ENCODE measurements at places on chromosomes 2 and 18.
A peak's percentile ranks its signal among the peaks of the same experiment; 100 is the strongest.

GRCh38 chr2:118061135-118061955 lies 26.9 kb upstream of the INSIG2 start:
- DNase-seq: no peak

- peak; percentile 14 for DNase-seq
Measured at GRCh38 chr2:213238753-213239495, 45.3 kb upstream of the SPAG16 start.

DNA sequence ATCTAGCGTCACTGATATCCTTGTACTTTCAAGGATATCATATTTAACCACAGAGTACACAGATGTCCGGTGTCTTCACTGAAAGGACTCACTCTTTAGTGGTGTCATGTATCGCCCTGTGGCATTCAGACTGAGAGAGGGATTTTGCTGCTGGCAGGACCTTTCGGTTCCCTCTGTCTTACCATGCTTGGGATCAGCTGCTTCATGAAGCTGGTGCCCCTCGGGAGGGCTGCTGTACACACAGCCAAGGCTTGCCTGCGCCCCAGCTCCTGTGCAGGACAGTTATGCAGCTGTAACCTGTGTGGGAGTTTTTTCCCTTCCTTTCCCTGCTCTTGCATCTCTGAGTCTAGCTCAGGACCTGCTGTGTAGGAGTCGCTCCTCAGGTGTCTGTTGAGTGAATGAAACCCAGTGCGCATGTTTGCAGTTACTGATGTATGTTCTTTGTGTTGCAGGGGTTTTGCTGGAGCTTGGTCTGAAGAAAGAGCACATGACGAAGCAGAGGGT lies 64.4 kb downstream of the GREB1 start:
- DNase-seq: no peak

DNA sequence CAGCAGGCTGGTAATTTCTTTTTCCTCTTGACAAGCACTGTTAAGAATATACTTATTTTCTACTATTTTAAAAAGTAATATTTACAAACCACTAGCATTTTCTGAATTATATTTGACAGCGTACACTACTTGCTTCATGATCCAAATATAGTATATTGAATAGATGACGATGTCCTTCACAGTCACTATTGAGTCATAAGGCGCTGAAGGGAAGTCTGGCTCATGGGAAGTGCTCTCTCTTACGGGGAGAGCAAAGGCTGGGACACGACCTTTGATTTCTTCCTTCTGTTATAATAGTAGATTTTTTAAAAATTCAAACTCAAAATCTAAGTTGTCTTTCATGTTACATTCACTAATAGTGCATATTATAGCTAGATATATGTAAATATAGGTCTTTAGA lies 357.1 kb downstream of the SOCS6 start:
- DNase-seq: no peak

DNA sequence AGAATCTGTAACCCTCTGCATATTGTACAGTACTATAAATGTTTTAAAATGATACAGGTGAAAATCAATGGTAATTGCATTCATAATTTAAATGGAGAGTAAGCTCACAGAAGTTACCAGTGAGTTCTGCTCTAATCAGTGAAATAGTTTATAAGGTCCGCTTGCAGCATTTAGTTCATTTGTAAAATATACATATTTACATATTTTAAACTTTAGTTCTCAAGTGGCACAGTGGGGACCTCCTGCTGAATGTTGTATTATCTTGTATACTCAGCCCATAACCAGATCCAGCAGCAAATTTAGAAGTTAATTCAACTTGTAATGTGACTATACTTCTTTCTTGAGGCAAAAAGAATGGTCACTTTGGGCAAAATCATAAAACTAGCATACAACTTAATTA lies 41.7 kb upstream of the TBR1 start:
- DNase-seq: no peak

DNA sequence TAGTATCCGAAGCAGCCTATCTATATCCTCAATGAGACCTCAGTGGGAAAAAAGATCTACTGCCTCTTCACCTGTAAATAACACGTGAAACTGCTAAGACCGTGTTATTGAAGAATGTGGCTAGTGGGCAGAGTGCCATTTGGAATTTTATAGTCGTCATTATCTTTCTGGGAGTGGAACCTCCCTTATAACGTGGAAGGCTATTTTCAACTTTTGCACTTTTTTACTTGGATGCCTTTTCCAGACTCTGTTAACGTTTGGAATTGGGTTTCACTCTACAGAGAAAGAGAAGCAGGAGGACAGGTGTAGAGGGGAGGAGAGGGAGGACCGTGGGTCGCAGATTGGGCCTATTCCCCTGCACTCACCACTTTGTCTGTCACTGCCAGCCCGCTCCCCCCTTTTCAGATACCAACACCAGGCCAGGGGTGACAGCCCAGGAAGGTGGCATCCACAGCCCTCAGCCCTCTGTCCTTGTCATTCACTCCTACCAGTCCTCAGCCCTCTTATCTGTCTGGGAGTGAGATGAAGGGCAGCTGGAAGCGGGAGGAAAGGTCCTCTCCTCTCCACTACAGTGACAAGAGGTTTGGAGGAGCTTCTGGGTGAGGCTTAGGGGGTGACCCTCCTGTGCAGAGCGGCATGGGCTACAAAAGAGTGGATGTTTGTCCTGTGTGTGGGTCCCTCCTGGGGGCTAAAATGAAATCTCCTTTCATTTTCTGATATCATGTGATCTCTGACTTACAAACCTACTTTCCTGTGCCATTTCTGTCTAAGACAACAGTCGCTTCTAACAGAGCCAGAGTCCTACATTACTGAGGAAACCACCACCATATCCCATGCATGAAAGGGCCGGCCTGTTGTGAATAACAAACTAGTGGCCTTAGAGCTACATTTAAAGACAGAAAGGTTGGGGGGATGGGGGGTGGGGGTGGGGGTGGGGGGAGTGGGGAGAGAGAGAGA lies 23.9 kb upstream of the CEP68 start:
- DNase-seq: no peak

DNA sequence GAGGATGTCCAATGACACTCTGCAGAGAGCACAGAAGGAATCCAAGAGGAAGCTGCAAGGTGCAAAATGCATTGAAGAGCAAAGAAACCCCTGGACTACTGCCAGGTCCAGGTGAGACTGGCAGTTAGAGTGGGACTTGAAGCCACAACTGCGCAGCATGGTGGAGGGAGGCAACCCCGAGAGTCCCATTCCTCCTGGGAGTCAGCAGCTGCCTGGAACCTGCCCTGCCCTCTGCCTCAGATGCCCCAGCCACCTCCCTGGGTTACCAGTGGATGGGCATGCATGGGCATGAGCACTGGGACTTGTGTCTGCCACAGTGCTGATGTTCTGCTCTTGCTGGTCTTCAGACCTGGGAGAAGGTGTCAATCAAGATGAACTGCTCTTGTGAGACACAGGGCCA lies 43.2 kb downstream of the ANKMY1 start:
- no peak for DNase-seq

DNA sequence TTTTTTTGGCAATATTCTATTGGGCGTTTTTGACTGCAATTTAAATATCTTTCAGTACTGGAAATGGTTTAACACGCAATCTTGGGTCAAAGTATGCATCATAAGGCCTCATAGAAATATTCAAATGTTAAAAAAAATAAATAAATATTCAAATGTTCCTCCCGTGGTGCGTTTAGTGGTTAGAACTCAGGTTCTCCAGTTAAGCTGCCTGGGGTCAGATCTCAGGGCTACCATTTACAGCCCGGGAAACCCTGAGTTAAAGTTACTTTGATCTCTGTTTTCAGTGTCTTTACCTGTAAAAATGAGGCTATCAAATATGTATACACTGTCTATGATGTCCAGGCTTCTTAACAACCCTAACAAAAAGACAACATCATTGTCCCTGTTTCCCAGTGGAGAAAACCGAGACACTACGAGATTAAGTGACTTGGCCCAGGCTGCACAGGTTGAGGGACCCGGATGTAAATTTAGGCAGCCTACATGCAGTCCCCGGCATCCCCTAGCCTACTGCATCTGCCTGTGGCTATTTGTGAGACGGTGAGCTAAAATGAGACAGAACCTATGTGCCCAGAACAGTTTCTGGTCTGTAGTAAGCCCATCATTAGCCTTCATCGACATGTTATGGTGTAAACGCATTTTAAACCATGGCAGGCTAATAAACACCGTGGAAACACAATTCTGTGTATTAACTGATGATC lies 1.7 kb downstream of the FHL2 start:
- DNase-seq: no peak

GRCh38 chr2:180601016-180601415 lies 379.4 kb upstream of the UBE2E3 start:
- no peak for DNase-seq

GRCh38 chr18:2027016-2027415 lies 544.3 kb downstream of the METTL4 start:
- DNase-seq: no peak

DNA sequence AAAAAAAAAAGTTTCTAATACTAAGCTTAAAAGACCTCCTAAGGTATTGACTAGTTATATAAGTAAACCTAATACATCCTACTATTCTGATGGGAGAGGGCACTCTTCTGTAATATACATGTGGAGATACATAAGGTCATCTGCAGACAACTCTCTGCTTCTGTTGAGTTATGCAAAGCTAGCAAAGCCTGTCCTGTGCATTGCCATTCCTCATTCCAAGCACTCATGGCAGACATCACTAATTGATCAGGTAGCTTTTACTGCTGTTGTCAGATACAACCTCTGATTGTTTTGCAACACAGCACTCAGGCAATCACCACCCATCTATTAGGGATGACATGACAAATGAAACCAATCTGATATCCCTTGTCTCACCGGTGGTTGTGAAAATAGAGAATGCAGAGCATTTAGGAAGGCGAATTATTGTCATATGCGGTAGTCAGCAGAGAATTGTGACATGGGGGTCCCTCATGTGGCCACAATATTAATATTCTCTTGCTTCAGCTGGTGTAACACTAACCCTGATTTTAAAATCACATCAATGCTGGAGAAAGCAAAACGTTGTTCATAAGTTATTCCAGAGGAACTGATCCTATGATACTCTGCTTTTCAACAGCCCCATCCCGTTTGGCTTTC lies 416.5 kb upstream of the GYPC start:
- no peak for DNase-seq

GRCh38 chr18:48621240-48621639 lies 82.4 kb downstream of the CTIF start:
- DNase-seq: peak; percentile 38

GRCh38 chr2:236888794-236889780 lies 196.6 kb upstream of the COPS8 start:
- no peak for DNase-seq

- no peak for DNase-seq
Measured at GRCh38 chr2:36750101-36750500, 53.6 kb downstream of the VIT start.

- peak; percentile 24 for DNase-seq
Measured at GRCh38 chr2:66573821-66574233, 138.9 kb downstream of the MEIS1 start.

- no peak for DNase-seq
Measured at GRCh38 chr2:68784915-68785314, 50.3 kb downstream of the ARHGAP25 start.

DNA sequence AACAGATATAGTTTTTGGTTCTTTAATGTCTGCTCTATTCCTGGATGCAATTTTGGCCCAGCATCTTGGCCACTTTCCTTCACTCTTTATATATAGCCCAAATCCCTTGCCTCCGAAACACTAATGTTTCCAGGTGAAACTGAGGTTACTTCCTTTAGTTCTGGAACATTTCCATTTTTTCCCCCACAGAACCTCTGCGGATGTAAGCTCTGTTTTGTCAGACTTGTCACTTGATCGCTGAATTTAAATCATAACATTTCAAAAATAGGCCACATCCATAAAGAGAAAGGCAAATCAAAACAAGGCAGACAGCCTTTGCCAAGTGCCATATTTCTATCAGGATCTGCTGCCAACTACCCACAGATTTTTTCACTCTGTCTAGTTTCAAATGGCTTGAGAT lies 115.1 kb downstream of the ANKRD44 start:
- no peak for DNase-seq

DNA sequence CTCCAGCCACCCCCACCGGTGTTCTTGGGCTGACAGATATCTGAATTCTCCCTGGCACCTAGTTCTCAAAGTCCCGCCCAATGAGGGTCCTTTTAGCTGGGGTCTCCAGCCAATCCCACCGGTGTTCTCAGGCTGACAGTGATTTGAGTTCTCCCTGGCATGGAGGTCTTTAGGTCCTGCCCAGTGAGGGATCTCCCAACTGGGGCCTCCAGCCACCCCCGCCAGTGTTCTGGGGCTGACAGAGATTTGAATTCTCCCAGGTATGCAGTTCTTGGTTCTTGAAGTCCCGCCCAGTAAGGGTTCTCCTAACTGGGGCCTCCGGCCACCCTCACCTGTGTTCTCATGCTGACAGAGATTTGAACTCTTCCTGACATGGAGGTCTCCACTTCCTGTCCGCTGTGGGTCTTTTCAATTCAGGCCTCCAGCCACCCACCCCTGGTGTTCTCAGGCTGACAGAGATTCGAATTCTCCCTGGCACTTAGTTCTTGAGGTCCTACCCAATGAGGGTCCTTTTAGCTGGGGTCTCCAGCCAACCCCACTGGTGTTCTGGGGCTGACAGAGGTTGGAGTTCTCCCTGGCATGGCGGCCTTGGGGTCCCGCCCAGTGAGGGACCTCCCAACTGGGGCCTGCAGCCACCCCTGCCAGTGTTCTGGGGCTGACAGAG lies 154.6 kb downstream of the ANKRD36 start:
- peak; percentile 3 for DNase-seq

GRCh38 chr2:17416884-17417391 lies 101.3 kb downstream of the RAD51AP2 start:
- DNase-seq: no peak

GRCh38 chr2:41922177-41922576 lies 125.6 kb upstream of the PKDCC start:
- no peak for DNase-seq

DNA sequence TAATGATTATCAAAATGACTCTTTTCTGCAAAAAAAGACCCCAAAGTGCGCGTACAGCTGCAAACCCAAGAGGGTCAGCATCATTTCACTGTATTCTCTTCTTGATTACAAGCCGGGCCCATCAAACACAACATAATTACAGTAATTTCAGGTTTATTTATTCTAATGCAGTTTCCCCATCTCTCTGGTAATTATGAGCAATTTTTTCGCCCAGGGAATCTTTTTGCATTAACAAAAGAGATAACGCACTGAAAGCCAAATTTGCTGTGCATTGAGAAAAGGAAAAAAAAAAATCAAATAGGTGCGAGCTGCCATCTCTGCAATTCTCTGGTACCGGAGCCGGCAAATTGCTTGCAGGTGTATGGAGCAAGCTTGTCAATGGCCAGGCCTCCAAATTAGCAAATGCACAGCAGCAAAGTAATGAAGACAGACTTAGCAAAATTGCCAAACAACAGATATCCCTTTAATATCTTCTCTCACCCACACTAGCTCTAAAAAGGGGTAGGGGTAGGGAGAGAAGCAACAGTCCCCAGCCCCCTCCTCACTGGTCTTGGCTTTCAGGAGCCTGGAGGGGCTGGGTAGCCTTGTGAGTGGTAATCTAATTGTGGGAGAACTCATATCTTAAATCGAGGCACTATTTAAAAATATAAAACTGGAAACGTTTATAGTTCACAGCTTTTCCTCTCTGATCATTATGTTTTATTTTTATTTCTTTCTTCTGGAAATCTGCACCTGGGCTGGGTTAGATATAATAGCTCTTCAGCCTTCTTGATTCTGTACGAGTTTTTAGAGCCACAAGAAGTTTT lies 6.7 kb downstream of the DLX1 start:
- DNase-seq: no peak

GRCh38 chr2:7795778-7796563 lies 878.8 kb downstream of the RNF144A start:
- peak; percentile 38 for DNase-seq

GRCh38 chr2:219523031-219523671 lies 8.9 kb downstream of the ASIC4 start:
- no peak for DNase-seq

GRCh38 chr2:195683174-195683573 lies 26.1 kb downstream of the SLC39A10 start:
- no peak for DNase-seq
